A549 (cell line): ENCODE measurements at places on chromosomes 7 and 10.

- DNase-seq: no peak
These were observed 150.2 kb upstream of the FERD3L start for GRCh38 chr7:19295376-19295775.

GRCh38 chr10:16384021-16384420 lies 52.8 kb upstream of the PTER start:
- DNase-seq: no peak

DNA sequence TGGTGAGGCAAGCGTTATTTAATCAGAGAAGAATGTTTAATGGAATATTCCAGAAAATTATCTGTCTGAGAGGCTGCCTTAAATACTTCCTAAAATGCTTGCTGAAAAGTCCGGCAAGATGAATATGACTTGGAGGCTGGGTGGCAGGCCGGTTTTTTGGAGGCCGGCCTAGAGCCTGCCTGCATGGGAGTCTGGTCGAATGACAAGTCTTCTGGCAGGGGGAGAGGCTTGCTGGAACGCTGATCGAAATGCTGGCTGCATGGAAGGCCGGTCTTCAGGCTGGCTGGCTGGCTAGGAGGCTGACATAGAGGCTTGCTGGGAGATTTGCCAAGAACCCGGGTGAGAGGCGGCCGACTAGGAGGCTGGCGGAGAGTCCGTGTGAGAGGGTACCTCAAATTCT lies 135.7 kb downstream of the OR13A1 start:
- DNase-seq: no peak

GRCh38 chr7:55128693-55129394 lies 110.0 kb downstream of the EGFR start:
- no peak for DNase-seq

DNA sequence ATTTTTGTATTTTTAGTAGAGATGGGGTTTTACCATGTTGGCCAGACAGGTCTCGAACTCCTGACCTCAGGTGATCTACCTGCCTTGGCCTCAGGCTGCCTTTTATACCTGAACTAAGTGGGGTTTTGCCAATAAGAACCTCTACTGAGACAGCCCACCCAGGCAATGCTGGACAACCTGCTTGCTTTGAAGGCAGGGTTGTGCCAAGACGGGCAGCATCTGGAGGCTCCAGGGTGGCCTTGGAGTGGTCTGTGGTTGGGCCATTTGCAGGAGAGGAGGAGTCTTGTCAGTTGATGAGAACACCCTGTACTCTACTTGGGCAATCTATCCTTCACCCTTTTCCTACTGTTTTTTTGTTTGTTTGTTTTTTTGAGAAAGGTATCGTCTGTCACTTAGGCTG lies 75.3 kb upstream of the ZNF735 start:
- no peak for DNase-seq

- DNase-seq: no peak
These were observed 16.1 kb downstream of the PRKAG2 start for GRCh38 chr7:151860771-151861170.

GRCh38 chr7:99709260-99709659 lies 25.7 kb downstream of the CYP3A7 start:
- no peak for DNase-seq

- DNase-seq: no peak
These were observed 19.7 kb downstream of the EXOC6 start for GRCh38 chr10:92868036-92868435.

DNA sequence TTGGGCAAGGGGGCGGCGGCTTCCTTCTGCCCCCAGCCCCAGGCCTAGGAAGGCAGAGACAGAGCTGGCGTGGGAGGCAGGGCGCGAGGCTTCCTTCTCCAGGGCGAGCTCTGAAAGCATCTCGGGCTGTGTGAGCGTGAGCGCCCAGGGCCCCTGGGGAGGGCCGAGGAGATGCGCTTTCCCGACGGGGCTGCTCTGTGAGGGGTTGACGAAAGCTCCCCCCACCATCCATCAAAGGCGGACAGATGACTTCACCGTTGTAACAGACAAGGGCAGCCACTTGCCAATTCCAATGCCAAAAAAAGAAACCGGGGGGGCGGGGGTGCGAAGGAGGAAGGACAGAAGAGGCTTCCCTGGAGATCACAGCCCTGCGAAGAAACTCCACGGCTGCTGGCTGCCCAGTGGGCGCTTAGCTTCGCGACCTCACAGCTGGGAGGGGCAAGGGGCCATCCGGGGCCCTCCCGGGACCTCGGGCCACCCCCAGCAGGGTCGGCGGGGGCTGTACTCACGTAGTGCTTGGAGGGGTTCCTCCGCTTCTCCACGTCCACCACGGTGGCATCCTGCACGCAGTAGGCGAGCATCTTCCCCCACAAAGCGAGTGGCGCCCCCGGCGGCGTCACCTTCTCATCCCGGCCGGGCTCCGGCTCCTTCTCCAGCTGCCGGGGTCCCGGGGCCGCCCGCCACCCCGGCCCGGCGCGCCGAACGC lies 537 bp downstream of the SH3PXD2A start:
- no peak for DNase-seq

DNA sequence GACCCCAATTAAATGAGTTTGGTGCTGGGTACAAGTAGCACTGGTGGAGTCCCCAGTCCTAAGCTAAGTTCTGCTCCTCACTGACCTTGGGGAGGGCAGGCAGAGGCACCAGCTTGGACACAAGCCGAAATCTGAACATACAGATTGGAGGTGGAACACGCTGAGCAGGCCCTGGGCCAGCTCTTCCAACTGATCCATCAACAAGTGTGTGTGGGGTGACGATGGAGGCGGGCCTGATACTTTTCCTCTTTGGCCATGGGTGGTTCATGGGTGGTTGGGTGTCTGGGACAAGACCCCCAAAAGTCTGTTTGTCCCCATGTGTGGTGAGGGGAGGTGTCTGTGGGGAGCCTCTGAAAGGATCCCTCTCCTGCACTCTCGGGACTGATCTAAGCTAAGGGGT lies 1.9 kb downstream of the ADCYAP1R1 start:
- DNase-seq: no peak

DNA sequence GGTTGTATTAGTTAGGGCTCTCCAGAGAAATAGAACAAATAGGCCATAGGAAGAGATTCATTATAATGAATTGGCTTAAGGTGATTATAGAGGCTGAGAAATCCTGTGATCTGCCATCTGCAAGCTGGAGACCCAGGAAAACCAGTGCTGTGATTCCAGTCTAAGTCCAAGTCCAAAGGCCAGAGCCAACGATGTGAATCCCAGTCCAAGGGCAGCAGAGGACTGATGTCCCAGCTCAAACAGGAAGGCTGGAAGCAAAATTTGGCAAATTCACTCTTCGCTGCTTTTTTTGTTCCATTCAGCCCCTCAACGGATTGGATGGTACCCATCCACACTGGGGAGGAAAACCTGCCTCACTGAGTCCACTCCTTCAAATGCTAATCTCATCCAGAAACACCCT lies 68.0 kb downstream of the JCAD start:
- DNase-seq: no peak

GRCh38 chr7:22589641-22590201 lies 89.7 kb upstream of the STEAP1B start:
- no peak for DNase-seq

GRCh38 chr7:19617901-19618300 lies 90.9 kb downstream of the POLR1F start:
- DNase-seq: no peak

- no peak for DNase-seq
These were observed 110.4 kb downstream of the NRCAM start for GRCh38 chr7:108345710-108346336.

- no peak for DNase-seq
These were observed 830 bp downstream of the RAB18 start for GRCh38 chr10:27504808-27505460.

- no peak for DNase-seq
These were observed 8.1 kb upstream of the TMEM72 start for GRCh38 chr10:44902941-44903545.

DNA sequence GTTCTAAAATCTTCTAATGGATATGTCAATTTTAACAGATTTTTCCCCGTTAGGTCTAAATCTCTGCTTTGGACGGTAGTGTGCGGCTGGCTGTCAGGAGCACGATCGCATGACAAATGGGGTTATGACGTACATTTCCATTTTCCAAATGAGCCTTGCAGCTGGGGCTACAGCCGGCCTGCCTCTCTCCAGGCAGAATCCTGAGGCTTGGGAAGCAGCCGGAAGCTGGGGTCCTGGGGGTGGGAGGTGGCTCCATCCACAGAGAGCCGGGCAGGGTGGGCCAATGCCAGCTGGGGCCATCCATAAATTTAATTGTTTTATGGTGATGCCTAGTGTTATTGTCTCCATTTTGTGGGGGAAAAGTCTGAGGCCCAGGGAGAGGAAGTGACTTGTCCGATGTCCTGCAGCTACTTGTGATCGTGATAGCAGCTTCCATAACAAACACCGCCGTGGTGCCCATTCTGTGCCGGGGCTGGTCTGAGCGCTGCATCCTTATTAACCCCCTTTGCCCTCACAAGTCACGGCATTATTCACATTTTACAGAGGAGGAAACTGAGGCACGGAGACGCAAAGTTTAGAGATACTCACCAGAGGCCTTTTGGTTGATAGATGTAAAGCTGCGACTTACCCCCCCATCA lies 53.0 kb upstream of the EBF3 start:
- no peak for DNase-seq

GRCh38 chr7:48933549-48934085 lies 9.3 kb downstream of the CDC14C start:
- no peak for DNase-seq
